GM03348 (cell line): ENCODE measurements at places on chromosomes 4 and X.

DNA sequence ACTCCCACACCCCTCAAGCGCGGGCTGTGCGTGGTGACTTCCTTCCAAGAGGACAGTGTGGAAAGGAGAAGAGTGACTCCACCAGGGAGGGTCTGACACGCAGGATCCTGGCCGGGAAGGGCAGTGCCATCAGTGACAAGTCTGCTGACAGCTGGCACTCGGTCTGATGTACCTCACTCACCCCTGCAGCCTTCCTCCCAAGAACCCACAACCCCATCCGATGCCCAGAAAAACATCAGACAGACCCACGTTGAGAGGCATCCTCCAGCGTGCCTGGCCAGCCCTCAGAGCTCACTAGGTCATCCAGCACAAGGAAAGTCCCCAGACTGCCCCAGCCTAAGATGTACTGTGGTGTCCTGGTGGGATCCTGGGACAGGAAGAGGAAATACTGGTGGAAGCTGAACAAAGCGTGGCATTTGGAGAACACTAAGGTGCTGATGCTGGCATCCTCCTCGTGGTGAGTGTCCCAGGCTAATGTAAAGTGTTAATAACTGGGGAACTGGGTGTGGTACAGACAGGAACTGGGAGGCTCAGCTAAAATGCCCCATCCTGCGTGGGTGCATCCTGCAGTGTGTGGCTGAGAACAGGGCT is 200.0 kb upstream of the PSAPL1 start:
- DNase-seq, result no peak

DNA sequence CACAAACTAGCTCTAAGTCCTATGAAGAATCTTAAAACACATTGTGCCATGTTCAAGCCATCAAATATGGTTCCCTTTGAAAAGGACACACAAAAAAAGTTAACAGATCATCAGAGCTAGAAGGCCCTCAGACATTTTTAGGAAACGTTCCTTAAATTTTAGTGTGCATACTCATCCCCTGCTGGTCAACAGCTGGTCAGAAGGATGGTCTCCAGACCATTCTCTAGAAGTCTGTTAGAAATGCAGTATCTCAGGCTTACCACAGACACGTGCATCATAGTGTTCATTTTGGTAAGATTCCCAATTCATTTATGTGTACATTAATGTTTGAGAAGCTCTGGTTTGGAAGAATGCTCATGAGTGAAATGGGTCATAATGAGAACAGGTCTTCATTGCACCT is 523.1 kb downstream of the INPP4B start:
- peak; percentile 8 for DNase-seq

GRCh38 chr4:144501231-144501780 is 144.7 kb upstream of the HHIP start:
- no peak for DNase-seq

- DNase-seq, result no peak
These were observed 46.7 kb downstream of the JADE1 start for GRCh38 chr4:128856246-128856645.

- peak; percentile 22 for DNase-seq
These were observed 161.5 kb downstream of the PPARGC1A start for GRCh38 chr4:23728393-23728792.

- DNase-seq, result no peak
These were observed 1255.7 kb downstream of the ADGRL3 start for GRCh38 chr4:62455871-62456270.

- DNase-seq, result no peak
These were observed 1123.7 kb upstream of the PABPC4L start for GRCh38 chr4:135325264-135325663.

GRCh38 chrX:100710816-100711215 is 21.1 kb downstream of the SYTL4 start:
- DNase-seq, result no peak

GRCh38 chr4:137015426-137016409 is 516.6 kb downstream of the PCDH18 start:
- DNase-seq, result no peak

DNA sequence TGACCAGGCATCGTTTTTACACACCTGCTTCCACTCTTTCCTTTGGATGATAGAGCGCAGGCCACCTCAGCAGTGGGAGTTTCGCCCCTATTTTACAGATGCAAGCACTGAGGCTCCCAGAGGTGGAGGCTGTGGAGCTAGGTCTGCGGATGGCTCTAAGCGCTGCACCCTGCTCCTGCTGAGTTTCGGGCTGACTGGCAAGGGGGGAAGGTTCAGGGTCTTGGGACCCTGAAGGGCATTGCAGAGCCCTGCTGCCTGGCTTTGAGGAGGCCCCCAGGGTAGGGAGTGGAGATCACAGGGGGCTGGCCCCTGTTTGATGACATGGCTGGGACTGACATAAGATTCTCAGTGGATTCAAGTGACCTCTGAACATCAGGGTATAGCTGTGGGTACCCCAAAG is 62.8 kb upstream of the NKX1-1 start:
- no peak for DNase-seq

GRCh38 chr4:121237069-121237399 is 72.9 kb upstream of the TNIP3 start:
- DNase-seq, result no peak

DNA sequence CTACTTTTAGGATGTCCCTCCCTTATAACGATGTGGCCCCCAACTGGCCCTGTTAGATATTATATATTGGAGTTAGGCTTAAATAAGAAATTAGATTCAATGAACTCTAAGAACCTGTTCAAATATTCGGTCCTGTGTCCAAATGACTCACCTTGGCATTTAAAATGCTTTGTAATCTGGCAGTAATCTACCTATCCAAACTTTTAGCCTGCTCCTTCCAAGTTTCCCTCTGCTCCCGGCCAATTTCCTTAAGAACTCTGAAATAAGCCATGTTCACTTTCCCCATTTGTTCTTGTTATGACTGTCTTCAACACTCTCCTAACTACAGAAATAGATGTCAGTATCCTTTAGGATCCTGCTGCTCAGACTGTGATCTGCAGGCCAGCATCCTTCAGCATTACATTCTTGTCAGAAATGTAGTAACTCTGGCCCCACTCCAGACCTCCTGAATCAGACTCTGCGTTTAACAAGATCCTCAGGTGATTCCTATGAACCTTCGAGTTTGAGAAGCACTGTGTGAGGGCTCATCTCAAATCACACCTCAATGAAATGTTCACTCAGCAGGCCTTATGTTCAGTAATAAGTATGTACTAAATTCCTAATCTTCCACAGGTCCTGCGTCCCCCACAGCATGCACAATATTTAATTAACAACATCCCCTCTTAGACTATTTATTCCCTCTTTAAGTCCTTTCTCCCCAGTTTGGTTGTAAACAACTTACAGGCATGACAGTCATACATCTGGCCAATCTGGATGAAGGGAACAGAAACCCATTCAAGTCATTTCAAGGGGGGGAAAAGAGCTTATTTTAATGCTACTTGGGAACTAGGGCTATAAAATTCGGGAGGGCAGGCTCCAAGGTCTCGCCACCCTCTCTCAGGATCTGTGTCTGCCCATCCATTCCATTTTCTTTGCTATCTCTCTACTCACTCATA is 3.0 kb downstream of the ATP8A1 start:
- no peak for DNase-seq

- DNase-seq, result no peak
These were observed 29.9 kb upstream of the PCDH19 start for GRCh38 chrX:100440006-100440405.

DNA sequence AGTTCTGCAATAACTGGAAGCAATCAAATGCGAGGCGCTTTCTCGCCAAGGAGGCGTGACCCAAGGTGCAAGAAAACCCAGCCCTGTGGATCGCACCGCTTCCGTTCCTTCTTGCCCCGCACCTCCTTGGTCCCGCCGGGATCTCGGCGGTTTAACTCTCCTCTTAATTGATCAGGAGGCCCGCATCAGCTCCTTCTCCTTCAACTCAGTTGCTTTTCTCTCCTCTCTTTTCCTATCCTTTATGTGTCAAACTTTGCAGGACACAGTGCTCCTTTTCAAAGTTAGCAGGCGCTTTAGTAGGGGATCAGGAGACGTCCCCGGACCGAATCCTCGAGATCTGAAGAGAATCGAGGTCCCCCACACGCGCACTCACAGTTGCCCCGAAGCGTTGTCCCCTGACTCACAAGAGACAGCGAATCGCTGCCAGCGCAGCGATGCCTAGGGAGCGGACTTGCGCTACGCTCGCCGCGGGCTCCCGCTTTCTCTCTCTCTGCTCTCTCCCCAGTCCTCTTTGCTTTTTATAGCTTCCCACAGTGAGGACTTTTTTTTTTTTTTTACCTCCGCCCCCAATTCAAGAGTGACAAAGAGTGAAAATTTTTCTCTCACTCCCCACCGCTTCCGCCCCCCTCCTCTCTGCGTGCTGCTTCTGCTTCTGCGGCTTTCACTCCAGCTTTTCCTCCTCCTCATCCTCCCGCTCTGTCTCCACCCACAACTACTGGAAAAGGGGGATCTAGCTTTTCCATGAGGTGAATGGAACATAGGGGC is at the start of gene DKK2:
Gene DKK2, minus strand, starts transcription at position 495 of the 765 bp plus-strand sequence. CDS start 722 bp downstream, outside the sequence.
- DNase-seq, result peak; percentile 47

- DNase-seq, result no peak
These were observed 78.1 kb upstream of the GPM6B start for GRCh38 chrX:13894888-13895565.

DNA sequence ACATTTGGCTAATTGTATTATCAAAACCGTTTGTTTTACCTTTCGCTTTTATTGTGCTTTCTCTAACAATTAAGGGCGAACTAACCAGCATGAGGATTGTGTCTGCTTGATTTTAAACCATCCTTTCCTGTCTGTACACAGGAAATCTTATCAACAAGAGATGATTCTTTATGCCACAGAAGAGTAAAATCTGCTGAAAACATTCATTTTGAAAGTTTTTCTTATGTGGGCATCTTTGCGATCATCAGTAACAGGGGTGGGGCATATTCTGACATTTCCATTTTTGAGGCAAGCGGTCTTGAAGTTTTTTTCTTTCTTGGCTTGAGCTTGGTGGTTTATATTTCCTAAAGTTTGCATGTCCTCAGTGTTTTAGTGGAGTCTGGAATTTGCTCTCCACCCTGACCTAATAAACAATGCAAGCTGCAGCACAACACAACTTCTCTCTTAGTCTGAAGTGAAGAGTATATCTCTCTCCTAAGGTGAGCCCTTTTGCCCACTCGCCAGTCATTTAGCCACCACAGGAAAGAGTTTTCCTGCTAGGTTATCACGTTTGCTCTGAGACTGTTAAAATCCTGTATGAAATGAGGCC is 26.6 kb downstream of the NFKB1 start:
- no peak for DNase-seq

GRCh38 chr4:8847331-8847730 is 24.3 kb downstream of the HMX1 start:
- no peak for DNase-seq

DNA sequence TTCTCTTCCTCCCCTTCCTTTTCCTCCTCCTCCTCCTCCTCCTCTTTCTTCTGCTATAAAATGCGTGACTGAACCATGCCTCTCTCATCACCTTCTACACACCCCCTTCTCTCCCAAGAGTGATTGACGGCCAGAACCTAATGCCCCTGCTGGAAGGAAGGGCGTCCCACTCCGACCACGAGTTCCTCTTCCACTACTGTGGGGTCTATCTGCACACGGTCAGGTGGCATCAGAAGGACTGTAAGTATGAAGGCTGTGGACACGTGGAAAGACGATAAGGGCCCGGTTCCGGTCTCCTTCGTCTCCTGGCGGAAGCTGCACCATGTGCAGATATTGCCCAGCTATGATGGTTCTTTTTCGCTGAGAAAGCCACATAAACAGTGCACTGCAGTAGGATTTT is 12.1 kb upstream of the ARSF start:
- DNase-seq, result no peak

GRCh38 chrX:78102091-78102490 is 2.0 kb upstream of the PGK1 start:
- DNase-seq, result no peak

GRCh38 chr4:67909905-67910584 is 26.2 kb upstream of the TMPRSS11D start:
- DNase-seq, result peak; percentile 16

GRCh38 chr4:55752810-55753209 is 66.8 kb upstream of the EXOC1L start:
- DNase-seq, result no peak

- DNase-seq, result peak; percentile 72
These were observed 48.8 kb downstream of the AFAP1 start for GRCh38 chr4:7890635-7891393.

GRCh38 chr4:2390784-2391421 is 27.5 kb downstream of the ZFYVE28 start:
- no peak for DNase-seq

GRCh38 chr4:152959080-152959479 is 23.0 kb downstream of the FHDC1 start:
- DNase-seq, result no peak

- DNase-seq, result no peak
These were observed 37.8 kb upstream of the FRMD7 start for GRCh38 chrX:132165651-132166050.

DNA sequence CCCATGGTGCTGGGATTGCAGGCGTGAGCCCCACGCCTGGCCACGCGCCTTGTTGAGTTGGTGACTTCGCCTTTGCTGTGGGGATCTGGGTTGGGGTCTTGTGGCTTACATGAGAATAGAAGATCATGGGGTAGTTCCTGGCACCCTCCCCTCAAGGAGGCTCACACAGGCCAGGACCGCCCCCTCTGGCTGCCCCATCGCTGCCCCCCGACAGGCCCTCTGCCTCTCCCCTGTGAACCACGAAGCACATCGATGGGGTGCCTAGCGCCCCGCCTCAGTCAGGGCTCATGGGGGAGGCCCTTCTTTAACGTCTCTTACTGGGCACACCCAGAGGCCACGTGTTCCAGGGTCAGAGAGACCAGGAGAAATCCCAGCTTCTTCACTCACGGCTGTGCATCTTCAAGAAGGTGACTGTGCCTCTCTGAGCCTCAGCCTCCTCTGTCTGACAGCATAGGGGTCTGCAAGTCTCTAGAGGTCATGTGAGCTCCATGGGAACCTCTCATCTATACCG is 23.6 kb upstream of the SPON2 start:
- DNase-seq, result no peak

GRCh38 chrX:153443476-153444332 is 2.2 kb downstream of the TREX2 start:
- DNase-seq, result peak; percentile 15

- no peak for DNase-seq
These were observed 108.6 kb downstream of the TNIP2 start for GRCh38 chr4:2647403-2648158.

DNA sequence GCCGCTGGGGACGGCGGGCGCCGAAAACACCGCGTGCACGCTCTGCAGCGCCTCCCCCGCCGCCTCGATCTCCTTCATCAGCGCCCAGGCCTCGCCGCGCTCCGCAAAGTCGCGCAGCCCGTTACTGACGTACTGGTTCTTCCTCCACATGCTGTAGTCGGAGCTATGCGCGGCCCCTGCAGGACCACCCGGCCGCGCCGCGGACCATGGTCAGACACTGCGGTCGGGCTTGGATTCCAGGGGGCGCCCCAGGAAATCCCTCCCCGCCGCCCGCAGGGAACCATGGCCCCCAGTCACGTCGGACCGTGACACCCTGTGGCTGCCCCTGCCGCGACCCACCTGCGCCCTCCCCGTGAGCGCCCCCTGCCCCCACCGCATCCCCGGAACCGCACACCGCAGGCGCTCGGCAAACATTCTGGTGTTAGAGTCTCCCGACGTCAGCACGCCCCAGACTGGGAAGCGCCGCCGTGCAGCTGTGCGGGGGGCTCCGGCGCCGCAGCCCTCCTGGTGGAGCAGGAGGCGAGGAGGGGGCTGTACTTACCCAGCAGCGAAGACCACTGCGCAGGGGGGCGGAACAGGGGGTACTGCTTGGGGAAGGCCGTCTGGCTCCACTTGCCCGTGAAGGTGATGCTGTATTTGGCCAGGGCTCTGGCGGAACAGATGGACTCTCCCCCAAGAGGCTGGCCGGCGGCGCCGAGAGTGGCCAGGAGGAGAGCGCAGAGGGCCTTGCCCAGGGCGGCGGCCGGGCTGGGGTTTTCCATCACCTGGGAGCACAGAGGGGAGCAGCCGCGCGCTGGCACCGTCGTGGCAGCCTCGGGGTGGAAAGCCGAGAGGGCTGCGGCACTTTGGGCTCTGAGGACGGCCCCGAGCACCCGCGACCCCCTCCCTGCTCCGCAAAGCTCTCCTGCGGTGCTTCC is 814 bp downstream of the SPON2 start:
- DNase-seq, result peak; percentile 38
